ENCODE measurements at places on chromosomes 11 and 22. TPM values are rescaled to one million over a fixed set of nuclear protein-coding genes. Genes with fewer than 3 reads are reported as not detected.
A peak's percentile ranks its signal among the peaks of the same experiment; 100 is the strongest.

DNA sequence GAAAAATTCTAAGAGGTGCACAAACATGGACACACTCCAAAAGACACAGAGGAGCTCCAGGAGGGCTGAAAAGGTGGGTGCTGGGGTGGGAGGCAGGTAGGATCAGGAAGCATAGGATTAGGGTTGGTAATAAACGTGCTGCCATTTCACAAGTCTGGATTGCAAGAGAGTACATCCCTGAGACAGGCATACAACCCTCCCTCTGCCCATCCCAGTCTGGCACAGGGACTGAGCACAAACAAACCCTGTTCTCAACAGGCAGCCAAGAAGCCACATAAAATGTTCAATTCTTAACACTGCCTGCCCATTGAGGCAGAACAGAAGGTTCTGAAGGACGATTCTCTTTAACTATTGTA is 18.5 kb downstream of the SLC35F2 start:
- no peaks in the 10 kb centered on the region for H3K36me3 ChIP-seq
- no peak for DNase-seq
- H3K4me3 ChIP-seq, result no peak overlapping the region
- peaks cover 16% of the 10 kb centered on the region for H3K4me1 ChIP-seq
- H3K27me3 ChIP-seq, result no peaks in the 10 kb centered on the region

GRCh38 chr11:72209101-72209500 is 7.5 kb upstream of the FOLR2 start:
- no peaks in the 10 kb centered on the region for H3K4me1 ChIP-seq
- no peak overlapping the region for H3K4me3 ChIP-seq
- DNase-seq, result no peak
- no peaks in the 10 kb centered on the region for H3K27me3 ChIP-seq
- no peak overlapping the region for H3K27ac ChIP-seq

DNA sequence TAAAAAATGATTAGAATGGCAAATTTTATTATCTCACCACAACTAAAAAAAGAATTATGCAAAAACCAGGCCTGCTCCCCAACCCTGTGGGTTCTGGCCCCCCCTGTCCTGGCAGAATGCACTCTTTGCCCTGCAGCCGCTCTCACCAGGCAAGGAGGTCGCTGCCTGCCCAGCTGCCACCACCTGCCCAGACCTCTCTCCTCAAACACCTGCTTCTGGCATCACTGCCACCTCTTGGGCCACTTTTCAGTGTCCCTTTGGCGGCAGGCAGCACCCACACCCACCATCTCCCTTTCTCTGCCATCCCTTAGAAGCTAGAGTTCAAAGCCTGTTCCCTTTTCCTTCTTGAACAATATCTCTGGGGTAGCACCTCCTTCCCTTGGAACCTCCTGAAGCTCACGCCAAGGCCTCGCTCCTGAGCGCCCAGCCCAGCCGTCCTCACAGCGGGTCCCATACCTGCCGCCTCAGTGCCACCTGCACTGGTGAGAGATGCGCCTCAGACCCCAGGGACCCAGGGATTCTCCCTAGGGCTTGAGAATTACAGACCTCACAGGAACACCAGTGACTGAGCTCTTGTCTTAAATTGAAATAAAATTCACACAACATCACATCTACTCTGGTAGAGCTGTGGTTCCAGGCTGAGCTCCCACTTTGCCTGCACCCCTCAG is 44.6 kb downstream of the SGSM3 start:
- peak overlapping the region; percentile 35 for H3K27ac ChIP-seq

The FJX1 gene
- 1.9 TPM for total RNA-seq

DNA sequence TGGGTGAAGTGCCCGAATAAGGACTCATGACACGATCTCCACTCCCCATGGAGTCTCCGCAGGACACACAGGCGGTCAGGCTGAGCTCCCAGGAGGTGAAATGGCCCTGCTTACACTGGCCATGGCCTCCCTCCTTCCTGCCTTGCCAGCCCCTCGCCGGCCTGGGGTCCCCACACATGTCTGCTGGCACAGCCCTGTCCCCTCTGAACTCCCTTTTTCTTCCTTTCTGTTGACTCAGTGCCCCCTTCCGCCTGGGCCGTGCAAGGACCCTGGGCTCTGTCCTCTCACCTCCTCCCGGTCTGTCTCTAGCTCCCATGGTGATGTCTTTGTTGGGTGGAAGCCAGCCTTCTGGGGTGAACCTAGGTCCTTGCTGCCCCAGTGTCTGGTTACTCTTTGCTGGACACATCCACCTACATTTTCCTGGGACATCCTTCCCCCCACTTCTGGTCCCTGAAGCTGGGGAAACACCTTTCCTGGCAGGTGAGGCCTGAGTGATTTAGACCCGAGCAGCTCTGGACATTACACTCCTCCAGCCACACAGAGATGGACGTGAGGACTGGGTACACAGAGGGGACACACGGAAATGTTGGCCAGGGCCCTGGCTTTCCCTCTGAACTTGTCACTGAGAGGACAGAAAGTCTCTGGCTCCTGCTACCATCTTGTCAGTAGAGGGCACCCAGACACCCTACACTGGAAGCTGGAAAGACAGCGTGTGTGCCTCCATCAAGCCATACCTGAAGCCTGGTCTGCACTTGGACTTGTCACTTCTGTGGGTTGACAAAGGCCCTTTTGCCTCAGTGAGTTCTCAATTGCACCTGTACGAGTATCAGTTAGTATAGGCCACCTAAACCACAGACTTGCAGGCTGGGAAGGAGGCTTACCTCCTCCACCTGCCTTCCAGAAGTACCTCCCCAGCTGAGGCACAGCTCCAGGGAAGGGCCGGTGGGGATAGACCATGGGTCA is 864.3 kb downstream of the TBC1D22A start:
- H3K27ac ChIP-seq, result no peak overlapping the region
- no peaks in the 10 kb centered on the region for H3K36me3 ChIP-seq
- H3K4me1 ChIP-seq, result peaks cover 11% of the 10 kb centered on the region
- no peaks in the 10 kb centered on the region for H3K27me3 ChIP-seq

The CBLIF gene
- total RNA-seq, result not detected

DNA sequence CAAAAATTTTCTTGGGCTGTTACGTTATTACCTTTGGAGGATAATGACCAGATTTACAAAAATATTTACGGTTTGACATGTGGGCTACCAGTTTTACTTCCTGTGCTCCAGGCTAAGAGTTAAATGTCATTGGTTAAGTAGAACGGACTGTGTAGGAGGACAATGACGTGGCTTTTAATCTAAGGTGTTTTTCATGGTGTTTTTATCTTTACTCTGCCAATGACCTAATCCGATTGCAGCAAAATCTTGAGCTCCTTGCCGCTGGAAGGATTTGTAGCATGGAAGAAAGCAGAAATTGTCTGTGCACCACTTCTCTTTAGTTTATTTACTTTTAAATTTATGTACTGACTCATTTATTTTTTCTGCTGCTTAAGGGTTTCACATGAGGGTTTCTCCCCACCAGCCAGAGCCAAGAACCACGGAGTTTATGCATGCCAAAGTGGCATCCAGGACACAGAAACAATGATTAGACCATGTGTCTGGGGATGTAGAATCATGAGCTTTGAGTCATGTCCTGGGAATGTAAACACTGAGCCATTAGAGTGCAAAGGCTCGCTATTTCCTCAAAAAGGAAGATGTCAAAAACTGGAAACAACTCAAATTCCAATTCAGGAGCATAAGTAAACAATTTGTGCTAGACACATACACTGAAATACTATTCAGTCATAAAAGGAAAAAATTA is 1.9 kb upstream of the CARD16 start:
- no peak overlapping the region for H3K4me3 ChIP-seq
- peak; percentile 74 for DNase-seq
- peaks cover 3% of the 10 kb centered on the region for H3K4me1 ChIP-seq
- H3K36me3 ChIP-seq, result no peaks in the 10 kb centered on the region
- H3K27me3 ChIP-seq, result no peaks in the 10 kb centered on the region
- peak overlapping the region; percentile 71 for H3K27ac ChIP-seq

- H3K36me3 ChIP-seq, result peaks cover 6% of the 10 kb centered on the region
- no peak overlapping the region for H3K27ac ChIP-seq
- peak; percentile 71 for DNase-seq
- H3K27me3 ChIP-seq, result no peaks in the 10 kb centered on the region
Measured at GRCh38 chr11:33329705-33330329, 72.6 kb downstream of the HIPK3 start.

The MUC6 gene
- not detected for total RNA-seq

The FGF3 gene
- total RNA-seq, result not detected

GRCh38 chr22:41198027-41198580 is 7.0 kb upstream of the L3MBTL2 start:
- H3K27me3 ChIP-seq, result no peaks in the 10 kb centered on the region
- no peaks in the 10 kb centered on the region for H3K36me3 ChIP-seq
- H3K4me1 ChIP-seq, result peaks cover 14% of the 10 kb centered on the region
- peak overlapping the region; percentile 65 for H3K27ac ChIP-seq
- peak overlapping the region; percentile 83 for H3K4me3 ChIP-seq

The SLC22A6 gene
- not detected for total RNA-seq

The ROM1 gene
- 7.1 TPM for total RNA-seq

The ART5 gene
- total RNA-seq, result not detected

- H3K36me3 ChIP-seq, result no peaks in the 10 kb centered on the region
- DNase-seq, result no peak
- no peaks in the 10 kb centered on the region for H3K27me3 ChIP-seq
- no peak overlapping the region for H3K27ac ChIP-seq
- peaks cover 26% of the 10 kb centered on the region for H3K4me1 ChIP-seq
Measured at GRCh38 chr11:126878913-126879482, 121.6 kb downstream of the KIRREL3 start.

GRCh38 chr11:120613264-120614226 is 102.0 kb downstream of the GRIK4 start:
- H3K36me3 ChIP-seq, result no peaks in the 10 kb centered on the region
- DNase-seq, result no peak
- no peak overlapping the region for H3K4me3 ChIP-seq
- no peaks in the 10 kb centered on the region for H3K27me3 ChIP-seq

The MMP1 gene
- not detected for total RNA-seq

DNA sequence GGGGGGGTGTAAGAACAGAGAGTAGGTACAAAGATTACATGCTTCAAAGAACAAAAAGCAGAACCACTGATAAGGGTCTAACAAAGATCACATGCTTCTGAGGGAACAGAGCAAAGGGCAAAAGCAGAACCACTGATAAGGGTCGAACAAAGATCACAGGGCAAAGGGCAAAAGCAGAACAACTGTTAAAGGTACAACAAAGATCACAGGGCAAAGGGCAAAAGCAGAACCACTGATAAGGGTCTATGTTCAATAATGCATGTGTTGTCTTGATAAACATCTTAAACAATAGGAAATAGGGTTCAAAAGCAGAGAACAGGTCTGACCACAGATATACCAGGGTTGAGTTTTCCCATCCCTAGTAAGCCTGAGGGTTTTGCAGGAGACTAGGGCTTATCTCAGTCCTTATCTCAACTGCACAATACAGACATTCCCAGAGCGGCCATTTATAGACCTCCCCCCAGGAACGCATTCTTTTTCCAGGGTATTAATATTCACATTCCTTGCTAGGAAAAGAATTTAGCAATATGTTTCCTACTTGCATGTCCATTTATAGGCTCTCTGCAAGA is 81.9 kb upstream of the PGR start:
- no peak for DNase-seq
- no peaks in the 10 kb centered on the region for H3K36me3 ChIP-seq
- no peak overlapping the region for H3K4me3 ChIP-seq
- no peaks in the 10 kb centered on the region for H3K4me1 ChIP-seq

- H3K36me3 ChIP-seq, result no peaks in the 10 kb centered on the region
- peaks cover 15% of the 10 kb centered on the region for H3K27me3 ChIP-seq
- H3K4me3 ChIP-seq, result no peak overlapping the region
Measured at GRCh38 chr11:62238151-62238550, 3.9 kb upstream of the SCGB1D2 start.

The TMPRSS13 gene
- total RNA-seq, result not detected

The CST6 gene
- not detected for total RNA-seq

DNA sequence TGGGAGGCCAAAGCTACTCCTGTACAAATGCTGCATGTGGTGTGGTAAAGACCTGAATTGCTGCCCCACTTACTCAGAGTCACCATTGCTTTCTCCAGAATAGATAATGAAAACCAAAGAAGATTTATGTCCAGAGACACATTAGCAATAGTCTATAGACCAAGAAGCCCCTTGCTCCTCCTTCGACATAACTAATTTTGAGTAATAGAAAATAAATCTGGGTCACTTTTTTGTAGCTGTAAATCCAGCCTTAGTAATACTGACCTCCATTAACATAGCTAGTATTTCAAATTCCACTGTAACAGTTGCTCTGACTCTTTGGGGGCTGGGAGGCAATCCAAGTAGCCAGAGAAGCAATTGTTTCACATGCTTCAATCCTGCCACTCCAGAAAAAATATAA is 145.9 kb downstream of the MAML2 start:
- peaks cover 21% of the 10 kb centered on the region for H3K4me1 ChIP-seq
- H3K27ac ChIP-seq, result no peak overlapping the region
- no peak for DNase-seq
- no peaks in the 10 kb centered on the region for H3K36me3 ChIP-seq
- H3K4me3 ChIP-seq, result no peak overlapping the region

DNA sequence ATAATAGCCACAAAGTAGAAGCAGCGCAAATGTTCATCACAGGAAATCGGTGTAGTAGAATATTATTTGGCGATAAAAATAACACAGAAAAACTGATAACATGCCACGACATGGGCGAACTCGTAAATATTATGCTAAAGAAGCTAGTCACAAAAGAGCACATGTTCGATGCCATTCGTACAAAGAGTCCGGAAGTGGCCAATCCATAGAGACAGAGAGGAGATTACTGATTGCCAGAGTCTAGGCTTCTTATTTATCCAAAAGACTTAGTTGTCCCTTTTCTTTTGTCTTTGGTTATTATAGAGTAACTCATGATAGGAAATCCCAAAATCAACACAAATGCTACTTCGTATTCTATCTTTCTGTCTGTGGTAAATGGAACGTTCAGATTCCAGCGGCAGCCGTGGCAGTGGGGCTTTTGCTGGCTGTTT is 56.5 kb downstream of the MED15 start:
- H3K27me3 ChIP-seq, result no peaks in the 10 kb centered on the region
- H3K4me3 ChIP-seq, result no peak overlapping the region
- peaks cover 26% of the 10 kb centered on the region for H3K36me3 ChIP-seq
- no peak overlapping the region for H3K27ac ChIP-seq
- peak; percentile 1 for DNase-seq

- H3K36me3 ChIP-seq, result no peaks in the 10 kb centered on the region
- H3K4me1 ChIP-seq, result no peaks in the 10 kb centered on the region
- no peak overlapping the region for H3K27ac ChIP-seq
- H3K27me3 ChIP-seq, result no peaks in the 10 kb centered on the region
- H3K4me3 ChIP-seq, result no peak overlapping the region
Measured at GRCh38 chr22:28507896-28508295, 171.7 kb downstream of the TTC28 start.

DNA sequence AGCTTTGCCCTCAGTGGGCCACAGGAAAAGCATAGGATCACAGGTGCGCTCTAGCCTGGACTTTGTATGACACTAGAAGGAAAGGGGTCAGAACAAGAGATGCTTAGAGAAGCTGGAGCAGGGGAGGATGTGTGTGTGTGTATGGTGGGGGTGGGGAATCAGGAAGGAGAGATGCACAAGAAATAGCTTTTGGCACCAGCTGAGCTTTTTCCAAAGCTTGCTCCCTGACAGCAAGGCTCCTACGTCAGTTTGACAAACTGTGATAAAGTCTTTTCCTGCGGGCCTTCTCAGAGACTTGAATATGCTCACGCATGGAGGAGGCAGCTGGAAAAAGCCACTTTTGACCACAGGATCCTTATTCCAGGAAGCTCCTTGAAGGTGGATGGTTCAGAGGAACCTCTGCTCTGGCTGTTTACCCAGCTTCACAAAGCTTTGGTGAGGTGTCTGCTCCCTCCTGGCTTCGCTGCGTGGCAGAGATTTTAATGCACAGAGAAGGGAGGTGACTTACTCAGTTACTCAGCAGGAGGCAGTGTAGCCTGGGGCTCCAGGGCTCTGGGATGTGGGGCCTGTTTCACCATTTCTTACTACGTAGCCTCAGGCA is 3.9 kb downstream of the CDC42EP1 start:
- no peak for DNase-seq
- peaks cover 6% of the 10 kb centered on the region for H3K27me3 ChIP-seq
- H3K27ac ChIP-seq, result peak overlapping the region; percentile 95
- peaks cover 74% of the 10 kb centered on the region for H3K4me1 ChIP-seq

The OR9Q2 gene
- not detected for total RNA-seq

The KRTAP5-1 gene
- not detected for total RNA-seq

The MIEF1 gene
- total RNA-seq, result 14.2 TPM
